ENCODE measurements at places on chromosomes 1 and 21.

- DNase-seq, result no peak
Measured at GRCh38 chr1:217010253-217010652, 287.0 kb upstream of the ESRRG start.

GRCh38 chr21:28280611-28281010 lies 712.1 kb downstream of the LTN1 start:
- DNase-seq, result no peak

DNA sequence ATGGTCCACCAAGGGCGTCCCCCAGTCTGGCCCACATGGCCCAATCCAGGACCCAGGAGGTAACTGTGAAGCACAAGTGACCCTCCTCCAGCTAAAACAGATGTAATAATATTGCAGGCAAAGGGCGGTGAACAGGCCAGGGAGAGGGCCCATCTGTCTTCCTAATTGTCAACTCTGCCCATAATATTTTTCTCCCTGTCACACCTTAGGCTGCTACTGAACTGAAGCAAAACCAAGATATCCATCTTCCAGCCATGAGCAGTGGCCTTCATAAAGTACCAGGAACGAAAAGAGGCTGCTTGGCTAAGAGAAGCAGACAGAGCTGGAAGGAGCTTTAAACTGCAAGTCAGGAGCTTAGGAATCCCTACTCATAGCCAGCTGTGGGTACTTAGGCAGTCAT lies 3.1 kb downstream of the KANK4 start:
- DNase-seq, result no peak

DNA sequence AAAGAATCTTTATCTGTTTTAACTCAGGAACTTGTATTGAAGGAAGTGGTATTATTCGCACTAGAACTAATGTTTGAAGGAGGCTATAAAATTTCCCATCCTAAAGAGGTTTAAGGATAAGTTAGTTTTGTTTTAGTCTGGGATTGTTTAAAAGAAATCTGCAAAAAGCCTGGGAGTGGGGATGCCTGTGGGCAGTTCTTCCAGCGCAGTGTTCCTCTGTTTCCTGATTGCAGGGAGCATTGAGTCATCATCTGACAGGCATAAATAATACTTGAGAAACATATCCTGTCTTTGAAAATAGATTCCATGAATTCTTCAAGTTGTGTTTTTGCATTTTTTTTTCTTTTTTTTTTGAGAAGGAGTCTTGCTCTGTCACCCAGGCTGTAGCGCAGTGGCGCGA lies 350.8 kb upstream of the PTBP2 start:
- DNase-seq, result no peak

DNA sequence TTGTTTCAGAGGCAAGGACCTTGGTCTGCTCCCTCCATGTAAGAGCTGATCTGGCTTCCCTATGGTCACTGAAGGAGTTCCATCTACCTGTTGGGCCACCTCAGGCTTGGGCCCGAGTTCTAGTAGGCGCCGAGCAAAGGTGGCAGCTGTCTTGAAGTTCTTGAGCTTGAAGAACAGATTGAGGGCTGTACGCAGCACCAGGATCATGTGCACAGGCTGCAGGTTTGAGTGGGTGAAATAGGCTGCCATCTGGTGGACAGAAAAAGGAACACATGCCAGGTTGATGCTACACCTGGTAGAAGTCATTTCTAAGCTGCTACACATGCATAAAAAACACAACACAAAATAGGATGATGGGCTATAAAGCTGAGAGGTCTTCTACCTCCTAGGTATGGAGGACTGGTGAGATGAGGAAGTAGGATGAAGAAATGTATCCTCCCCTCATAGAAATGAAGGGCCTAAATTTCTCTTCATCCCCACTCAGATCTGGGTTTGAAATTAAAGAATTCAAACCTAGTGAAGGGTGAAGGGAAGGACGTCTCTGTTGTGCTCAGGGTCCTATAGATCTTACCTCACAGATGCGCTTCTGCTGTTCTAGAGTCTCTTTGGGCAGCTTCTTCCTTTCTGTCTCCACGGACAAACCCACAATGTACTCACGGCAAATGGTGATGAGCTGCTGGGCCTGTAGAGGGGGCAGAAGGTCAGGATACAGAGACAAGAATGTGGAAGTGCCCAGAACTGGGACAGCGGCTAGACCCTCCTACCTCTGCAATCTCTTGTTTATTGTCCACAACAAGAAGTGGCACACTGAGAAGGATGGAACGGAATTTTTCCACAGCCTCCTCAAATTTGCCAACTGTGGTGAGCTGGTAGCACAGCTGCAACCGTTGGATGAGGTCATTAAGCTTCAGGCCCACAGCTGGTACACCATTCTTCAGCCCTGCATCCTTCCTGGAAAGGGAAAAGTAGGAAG lies 6.6 kb upstream of the PEX19 start:
- peak; percentile 64 for DNase-seq

- DNase-seq, result no peak
Measured at GRCh38 chr1:227745568-227746265, 10.5 kb downstream of the SNAP47 start.

- no peak for DNase-seq
Measured at GRCh38 chr1:3483801-3484444, 29.5 kb downstream of the ARHGEF16 start.

GRCh38 chr1:86150553-86151055 lies 6.0 kb downstream of the COL24A1 start:
- no peak for DNase-seq

DNA sequence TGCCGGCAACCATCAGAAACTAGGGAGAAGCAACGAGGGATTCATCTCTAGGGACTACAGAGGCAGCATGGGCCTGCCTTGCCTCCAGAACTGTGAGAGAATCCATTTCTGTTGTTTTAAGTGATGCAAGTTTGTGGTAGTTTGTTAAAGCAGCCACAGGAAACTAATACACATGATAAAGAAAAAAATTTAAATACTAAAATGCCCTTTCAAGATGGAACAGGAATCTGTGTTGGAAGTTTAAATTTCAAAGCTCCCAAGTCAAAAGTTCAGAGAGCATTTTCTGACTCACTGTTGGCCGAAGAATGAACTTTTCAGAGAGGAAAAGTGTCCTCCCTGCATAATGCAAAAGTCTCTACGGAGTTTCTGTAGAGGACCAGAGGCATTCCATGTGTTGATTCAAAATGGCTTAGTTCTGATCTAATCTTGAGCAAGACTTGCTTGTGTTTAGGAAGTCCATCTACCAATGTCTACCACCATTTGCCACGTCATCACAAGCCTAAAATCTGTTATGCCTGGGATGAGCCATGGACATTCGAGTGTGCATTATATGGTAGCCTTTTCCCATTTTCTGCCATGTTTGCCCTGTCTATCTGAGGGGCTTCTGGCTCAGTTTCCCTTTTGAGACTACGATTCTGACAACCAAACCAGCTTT lies 22.4 kb upstream of the ARHGAP29 start:
- no peak for DNase-seq

DNA sequence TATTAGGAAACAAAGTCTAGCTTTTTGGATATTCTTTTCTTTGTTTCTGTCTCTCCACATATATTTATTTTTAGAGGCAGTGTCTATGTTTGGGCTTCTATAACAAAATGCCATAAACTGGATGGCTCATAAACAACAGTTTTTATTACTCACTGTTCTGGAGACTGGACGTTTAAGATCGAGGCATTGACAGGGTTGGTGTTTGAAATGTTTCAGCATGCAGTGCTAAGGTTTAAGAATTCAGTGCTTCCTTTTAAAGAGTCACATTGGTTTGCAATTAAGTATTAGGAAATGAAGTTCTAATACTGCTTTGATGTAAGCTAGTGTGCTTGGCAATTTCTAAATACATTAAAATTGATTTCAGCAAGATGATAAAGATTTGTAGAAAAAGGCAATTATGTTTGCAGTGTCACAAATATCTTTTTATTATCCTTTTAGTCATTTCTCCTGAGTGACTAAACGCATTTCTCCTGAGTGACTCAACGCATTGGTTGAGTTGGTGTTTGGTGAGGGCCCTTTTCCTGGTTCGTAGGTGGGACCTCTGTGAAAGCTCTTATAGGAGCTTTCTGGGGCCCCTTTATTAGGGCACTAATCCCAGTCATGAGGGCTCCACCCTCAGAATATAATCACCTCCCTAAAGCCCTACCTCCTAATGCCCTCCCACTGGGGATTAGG lies 317.0 kb downstream of the USP25 start:
- DNase-seq, result no peak

- DNase-seq, result no peak
Measured at GRCh38 chr1:110916669-110917306, 43.8 kb downstream of the CD53 start.

DNA sequence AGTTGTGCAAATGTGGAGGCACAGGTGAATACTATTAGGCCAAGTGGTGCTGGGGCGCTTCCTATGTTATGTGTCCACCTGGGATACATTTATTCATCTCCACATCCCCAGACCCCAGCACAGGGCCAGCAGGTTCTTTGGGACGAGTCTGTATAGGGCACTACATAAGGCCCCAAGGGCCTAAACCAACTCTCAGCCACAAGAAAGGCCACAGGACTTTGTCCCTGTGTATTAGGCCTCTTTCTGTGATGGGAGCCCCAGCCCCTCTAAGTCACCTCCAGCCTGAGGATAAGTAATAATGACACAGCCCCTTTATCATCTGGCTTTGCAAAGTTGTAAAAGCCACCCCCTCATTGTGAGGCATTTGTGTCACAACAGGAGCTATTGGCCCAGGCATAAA lies 79.2 kb upstream of the CD1D start:
- no peak for DNase-seq

Data from cerebellar nuclear complex (tissue), 1 donor.